ENCODE measurements at places on chromosomes 2 and 18.

- no peak for DNase-seq
Measured at GRCh38 chr2:149364839-149365238, 34.5 kb downstream of the LYPD6 start.

DNA sequence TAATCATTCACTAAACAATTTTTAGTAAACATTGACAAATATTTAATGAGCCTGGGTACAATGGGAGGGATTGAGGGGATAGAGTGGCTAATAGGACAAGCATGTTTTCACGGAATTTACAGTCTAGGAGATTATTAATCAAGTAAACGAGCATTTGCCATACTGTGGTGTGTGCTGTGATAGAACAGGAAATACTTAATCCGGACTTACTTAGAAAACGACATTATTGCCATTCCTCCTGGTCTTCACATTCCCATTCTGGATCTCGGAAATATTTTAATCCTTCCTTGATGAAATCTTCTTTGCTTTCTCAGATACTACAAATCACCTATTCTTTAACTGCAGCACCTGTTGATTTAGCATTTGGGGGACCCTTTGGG lies 905 bp downstream of the TTLL4 start:
- no peak for DNase-seq

DNA sequence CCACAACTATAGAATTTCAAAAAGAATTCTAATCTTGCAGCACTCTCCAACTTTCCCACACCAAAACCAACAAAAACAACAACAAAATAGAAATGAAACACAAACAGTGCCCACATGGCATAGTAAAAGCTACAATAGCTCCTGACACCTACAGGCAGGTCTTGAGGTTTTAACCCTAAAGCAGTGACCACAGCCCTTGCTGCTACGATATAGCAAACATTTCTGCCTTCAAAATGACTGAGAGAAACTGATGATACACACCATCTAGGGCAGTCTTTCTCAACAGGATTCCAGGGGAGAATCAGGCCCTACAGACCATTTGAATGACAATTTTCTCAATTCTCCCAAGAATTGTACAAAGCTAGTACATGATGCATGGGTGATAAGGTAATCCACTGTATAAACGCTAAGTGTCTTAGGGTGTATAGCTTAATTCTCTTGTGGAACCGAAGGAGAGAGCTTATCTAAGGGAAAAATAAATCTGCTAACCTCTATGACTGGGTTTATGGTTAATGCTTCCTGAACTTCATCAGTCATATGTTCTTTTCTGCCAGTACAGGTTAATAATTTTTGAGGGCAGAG lies 46.5 kb downstream of the TRAK2 start:
- no peak for DNase-seq

DNA sequence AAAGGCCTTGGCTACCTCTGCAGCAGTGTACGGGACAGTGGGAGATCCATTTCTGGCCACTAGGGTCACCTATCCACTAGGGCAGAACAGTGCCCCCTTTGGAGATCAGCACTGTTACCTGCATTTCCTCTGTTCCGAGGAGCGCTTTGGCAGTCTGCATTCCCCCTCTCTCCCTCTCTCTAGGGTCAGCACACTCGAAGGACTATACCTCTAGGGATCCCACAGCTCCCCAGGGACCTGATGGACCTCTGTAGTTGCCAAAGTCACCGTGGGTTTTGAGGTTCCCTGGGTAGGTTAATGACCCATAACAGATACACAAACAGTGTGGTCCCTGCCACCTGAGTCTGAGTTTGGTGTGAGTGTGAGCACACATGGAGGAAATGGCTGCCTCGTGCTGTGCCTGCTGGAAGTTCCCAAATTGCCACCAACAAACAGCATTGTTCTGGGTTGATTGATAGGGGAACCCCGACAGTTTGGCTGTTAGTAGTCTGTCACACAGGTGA lies 99.8 kb upstream of the VWC2L start:
- no peak for DNase-seq

DNA sequence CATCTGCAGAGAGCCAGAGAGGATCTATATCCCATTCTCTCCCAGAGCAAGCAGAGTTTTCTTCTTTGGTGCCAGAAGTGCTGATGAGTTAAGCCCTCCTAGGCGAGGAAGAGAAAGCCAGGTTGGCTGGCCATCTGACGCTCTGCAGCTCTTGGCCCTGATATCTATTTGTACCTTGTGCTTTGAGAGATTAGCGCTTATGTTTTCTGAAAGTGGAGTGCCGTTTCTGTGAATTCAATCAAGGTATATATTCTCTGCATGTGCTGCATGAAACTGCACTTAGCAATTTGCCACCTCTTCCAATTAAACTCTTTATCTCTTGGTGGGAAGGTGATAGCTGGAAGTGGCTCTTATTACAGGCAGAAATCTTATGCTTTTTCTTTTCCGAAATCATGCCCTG lies 177.5 kb downstream of the LPIN1 start:
- no peak for DNase-seq

GRCh38 chr18:29501952-29502351 lies 1325.0 kb upstream of the CDH2 start:
- no peak for DNase-seq

DNA sequence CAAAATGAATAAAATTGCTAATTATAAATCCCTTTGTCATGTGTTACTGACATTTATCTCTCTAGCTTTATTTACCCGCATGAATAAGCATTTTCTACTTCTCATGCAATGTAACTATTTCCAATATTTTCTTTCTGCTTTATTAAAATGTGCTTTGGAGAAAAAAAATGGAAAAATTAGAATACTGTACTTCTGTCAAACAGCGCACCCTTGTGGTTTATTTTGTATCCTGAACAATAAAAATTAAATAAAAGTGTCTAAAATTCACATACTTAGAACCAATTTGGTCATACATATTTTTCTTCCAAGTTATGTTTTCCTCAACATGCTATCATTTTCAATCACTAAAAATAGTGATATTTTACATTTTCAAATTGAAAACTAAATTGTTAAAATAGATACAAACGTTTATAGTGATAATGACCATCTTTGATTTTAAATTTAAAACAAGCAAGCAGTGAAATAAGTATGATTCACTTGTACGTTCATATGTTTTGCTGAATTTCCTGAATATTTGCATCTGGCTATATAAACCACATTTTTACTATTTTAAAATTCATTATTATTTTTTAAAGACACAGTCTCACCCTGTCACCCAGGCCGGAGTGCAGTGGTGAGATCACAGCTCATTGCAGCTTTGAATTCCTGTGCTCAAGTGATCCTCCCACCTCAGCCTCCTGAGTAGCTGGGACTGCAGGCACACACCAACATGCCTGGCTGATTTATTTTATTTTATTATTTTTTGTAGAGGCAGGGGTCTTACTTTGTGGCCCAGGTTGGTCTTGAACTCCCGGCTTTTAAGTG lies 95.9 kb upstream of the GRB14 start:
- no peak for DNase-seq

- DNase-seq, result no peak
Measured at GRCh38 chr2:219280651-219281050, 1.5 kb downstream of the DNAJB2 start.

Measured in omental fat pad (tissue), 4 donors.